T-helper 22 cell (primary cell): ENCODE measurements at places on chromosomes 4 and X.
A peak's percentile ranks its signal among the peaks of the same experiment; 100 is the strongest.

GRCh38 chr4:153151535-153152455 is 52.4 kb upstream of the TRIM2 start:
- peak; percentile 53 for DNase-seq

DNA sequence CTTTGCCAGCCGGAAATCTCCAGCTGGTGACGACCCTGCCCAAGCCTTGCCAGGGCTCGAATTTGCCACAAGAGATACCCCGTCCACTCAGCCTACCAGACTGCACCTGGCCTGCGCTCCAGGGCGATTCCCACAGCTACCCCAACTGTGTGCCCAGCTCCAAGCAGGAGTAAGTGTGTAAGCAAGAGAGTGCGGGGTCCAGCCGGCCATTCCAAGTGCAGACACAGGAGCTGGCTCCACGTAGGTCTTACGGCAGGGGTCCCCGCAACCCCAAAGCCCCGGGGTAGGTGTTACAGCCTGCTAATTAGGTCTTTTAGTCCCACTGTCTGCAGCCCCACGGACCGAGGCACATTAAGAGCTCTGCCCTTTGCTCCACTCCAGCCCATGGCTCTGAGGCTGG is 1305.2 kb downstream of the ARAP2 start:
- no peak for DNase-seq

- no peak for DNase-seq
Measured at GRCh38 chr4:173515458-173515857, 14.6 kb downstream of the HAND2 start.

DNA sequence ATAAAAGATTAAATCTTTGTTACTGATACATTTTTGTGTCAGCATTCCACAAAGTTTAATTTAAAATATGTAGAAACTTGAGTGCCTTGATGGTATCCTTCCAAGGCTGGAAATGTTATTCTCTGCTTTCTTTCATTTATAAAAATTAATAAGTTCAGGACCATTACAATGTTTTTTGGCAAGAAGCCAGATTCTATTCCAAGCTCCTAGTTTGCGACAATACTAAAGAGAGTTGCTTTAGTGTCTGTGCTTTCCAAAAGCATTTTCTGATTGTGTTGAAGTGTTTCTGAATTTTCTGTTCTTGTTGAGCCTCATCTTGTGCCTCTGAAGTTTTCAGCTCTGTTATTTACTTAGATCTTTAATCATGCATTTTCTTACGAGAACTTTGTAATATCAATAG is 516.2 kb downstream of the KCTD8 start:
- no peak for DNase-seq

- DNase-seq = no peak
Measured at GRCh38 chr4:57081651-57082621, 28.2 kb downstream of the IGFBP7 start.

GRCh38 chrX:26613956-26614355 is 398.0 kb downstream of the MAGEB5 start:
- DNase-seq = no peak

DNA sequence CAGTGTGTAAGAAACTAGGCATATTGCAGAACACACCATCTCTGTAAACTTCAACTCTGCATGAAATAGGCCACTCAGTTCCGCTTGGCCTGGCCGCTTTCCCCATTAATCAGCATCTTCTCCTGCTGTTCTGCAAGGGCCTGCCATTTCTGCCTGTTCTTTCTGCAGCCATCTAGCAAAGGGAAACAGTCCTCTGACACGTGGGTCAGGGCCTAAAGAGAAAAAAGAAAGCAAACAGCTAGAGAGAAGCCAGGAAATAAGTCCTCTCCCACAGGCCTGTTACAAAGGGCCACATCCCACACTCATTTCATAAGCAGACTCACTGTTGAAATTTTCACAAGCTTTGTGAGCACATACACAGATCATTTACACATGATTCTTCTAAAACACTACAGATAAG is 130.1 kb downstream of the PDE5A start:
- no peak for DNase-seq

- DNase-seq = no peak
Measured at GRCh38 chr4:166538491-166539005, 665.5 kb downstream of the TLL1 start.

DNA sequence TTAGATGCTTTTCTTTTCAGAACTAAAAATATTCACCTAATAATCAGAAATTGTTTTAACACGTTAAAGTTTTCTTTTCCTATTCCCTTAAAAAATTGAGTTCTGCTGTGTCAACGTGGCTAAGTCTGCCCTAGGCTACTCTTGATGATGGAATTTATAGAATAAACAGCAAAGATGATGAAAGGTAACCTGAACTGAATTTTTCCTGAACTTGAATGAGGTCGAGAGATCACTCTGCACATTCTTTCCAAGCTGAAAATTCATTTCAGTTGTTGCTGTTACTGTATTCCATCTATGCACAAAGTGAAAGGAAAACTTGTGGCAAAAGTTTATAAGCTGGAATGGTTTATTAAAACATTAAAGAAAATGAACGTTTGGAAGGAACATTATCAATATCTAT is 245.9 kb upstream of the GIMD1 start:
- no peak for DNase-seq

- DNase-seq = no peak
Measured at GRCh38 chr4:54683616-54684346, 26.0 kb downstream of the KIT start.

GRCh38 chr4:172818901-172819300 is 349.7 kb upstream of the GALNT7 start:
- no peak for DNase-seq

DNA sequence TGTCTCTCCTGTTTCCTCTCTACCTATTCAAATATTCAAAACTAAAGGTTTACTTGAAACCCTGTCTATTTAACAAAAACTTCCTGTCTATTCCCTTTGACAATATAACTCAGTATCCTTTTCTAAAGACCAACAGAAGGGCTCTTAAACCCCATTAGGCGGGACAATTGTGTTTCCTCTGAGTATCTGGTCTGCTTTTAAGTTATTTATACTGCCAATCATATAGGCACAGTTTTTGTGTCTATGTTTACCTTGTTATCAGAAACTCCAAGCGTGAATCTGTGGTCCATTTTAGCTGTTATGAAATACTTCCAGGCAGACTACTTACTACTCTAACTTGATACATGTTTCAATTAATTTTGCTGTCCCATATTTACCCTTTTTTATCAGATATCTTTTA is 350.0 kb upstream of the CTSO start:
- no peak for DNase-seq

DNA sequence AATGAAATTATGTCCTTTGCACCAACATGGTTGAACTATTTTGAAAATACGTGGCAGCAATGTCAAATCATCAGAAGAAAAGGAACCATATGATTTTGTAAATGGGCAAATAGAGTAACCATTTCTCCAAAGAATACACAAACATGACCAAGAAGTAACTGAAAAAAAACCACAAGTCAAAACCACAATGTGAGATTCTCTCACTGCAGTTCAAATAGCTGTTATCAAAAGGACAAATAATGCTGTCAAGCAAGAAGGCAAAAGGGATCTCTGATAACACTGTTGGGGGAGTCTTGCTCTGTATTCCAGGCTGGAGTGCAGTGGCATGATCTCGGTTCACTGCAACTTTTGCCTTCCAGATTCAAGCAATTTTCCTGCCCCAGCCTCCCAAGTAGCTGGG is 280.8 kb upstream of the ZCCHC13 start:
- no peak for DNase-seq

DNA sequence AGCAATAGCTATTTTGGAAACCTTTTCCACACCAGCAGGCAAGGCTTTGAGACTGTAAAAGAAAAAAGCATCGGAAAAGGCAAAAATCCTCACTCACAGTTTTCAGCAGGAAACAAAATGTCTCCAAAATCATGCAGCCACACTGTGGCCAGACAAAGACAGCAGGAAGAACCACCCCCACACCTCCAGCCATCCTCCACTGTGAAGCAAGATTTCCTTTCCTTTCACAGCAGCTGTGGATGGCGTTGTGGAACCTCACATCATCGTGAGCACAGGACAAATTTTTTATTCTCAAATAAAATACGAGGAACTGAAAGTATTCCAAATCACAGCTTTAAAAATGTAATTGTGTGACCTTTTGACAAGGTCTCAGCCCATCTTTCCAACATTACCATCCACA is 351.7 kb upstream of the NOCT start:
- DNase-seq = no peak

DNA sequence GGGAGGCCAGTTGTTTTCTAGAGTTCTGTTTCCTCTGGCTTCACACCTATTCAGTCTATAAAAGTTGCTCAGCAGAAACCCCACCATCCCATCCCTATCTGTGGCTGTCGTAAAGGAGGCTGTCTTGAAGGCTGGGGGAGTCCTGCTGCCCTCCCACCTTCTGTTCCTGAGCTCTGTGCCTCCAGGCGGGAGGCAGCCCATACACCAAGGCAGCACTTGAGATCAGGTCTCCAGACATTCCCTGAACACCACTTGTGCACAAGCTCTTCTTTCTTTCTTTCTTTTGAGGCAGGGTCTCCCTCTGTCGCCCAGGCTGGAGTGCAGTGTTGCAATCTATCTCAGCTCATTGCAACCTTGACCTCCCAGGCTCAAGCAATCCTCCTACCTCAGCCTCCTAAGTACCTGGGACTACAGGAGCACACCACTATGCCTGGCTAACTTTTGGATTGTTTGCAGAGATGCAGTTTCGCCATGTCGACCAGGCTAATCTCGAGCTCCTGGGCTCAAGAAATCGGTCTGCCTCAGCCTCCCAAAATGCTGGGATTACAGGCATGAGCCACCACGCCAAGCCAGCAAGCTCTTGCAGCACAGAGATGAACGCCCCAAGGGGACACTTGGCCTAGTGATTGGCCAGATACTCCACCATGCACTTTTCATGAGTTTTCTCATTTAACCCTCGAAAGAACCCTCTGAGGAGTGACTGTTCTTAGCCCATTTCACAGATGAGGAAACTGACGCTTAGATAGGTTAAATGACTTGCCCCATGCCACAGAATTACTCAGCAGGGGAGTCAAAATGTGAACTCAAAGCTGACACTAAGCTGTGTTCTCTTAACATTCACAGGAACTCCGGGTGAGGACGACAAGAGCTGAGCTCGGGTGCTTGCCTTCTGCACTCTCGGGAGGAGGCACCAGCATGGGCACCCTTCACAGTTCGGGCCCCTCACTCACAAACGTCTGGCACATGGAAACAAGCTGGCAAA is 55.8 kb upstream of the ENPP6 start:
- DNase-seq = no peak

DNA sequence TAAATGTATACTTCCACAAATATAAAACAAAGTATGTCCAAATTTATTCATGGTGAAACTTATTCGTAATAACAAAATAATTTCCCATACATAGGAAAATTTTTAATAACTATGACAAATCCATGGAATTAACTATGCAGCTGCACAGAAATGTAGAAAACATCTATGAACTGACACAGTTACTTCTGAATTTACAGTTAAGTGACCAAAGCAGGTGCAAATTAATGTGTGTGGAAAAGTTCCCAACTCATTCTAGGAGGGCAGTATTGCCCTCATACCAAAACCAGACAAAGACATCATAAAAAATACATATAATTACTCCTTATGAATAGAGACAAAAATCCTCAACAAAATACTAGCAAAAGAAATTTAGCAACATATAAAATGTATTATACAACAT is 12.5 kb downstream of the LDOC1 start:
- DNase-seq = no peak

DNA sequence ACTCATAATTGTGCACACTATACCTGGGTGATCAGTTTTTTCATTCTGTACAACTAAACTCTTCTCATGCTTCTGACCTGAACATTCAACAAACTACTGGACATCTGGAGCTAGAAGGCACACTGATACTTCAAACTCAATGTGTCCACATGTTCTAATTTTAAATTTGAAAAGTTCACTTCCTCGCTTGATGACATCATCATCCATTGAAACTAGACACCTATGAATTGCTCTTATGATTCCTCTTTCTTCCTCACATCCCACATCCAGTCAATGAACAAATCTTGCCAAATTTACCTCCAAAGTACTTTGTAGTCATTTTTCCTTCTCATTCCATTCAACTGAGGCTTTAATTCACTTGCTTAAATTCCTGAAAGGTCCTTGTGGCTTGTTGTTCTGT is 549.4 kb downstream of the GALNTL6 start:
- no peak for DNase-seq

DNA sequence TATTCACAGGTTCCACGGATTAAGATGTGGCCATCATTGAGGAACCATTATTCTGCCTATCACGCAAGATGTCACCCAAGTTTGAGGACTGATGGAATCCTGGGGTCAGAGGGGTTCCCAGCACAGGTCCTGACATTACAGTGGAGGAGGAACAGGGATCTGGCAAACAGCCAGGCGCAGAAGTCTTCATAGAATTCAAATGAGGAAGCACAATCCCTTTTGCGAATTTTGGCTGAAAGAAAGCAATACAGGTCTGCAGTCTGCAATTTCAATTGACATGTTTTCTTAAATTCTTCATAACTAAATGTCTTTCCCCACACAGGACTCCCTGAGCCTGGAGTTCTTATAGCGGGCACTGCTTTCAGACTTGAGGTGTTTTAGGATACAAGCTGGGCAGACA is 14.5 kb downstream of the DOCK11 start:
- DNase-seq = no peak

- DNase-seq = peak; percentile 7
Measured at GRCh38 chr4:52911684-52912294, 49.7 kb downstream of the RASL11B start.

- DNase-seq = no peak
Measured at GRCh38 chrX:155115174-155115819, 44.0 kb downstream of the BRCC3 start.
